ENCODE measurements at places on chromosomes 4 and X.

GRCh38 chrX:125203737-125204578 is 115.7 kb upstream of the TEX13C start:
- H3K27me3 ChIP-seq: peaks cover 5% of the 10 kb centered on the region
- H3K4me3 ChIP-seq: peak overlapping the region; percentile 8
- no peaks in the 10 kb centered on the region for H3K36me3 ChIP-seq
- no peaks in the 10 kb centered on the region for H3K4me1 ChIP-seq

GRCh38 chrX:14616836-14617235 is 87.5 kb downstream of the GLRA2 start:
- no peaks in the 10 kb centered on the region for H3K4me1 ChIP-seq
- no peak overlapping the region for H3K27ac ChIP-seq
- no peak for DNase-seq
- no peaks in the 10 kb centered on the region for H3K36me3 ChIP-seq
- no peak overlapping the region for H3K4me3 ChIP-seq
- H3K27me3 ChIP-seq: no peaks in the 10 kb centered on the region

GRCh38 chr4:142925161-142925560 is 79.1 kb upstream of the INPP4B start:
- DNase-seq: no peak
- no peaks in the 10 kb centered on the region for H3K27me3 ChIP-seq
- H3K4me1 ChIP-seq: no peaks in the 10 kb centered on the region

- no peaks in the 10 kb centered on the region for H3K36me3 ChIP-seq
- H3K4me1 ChIP-seq: no peaks in the 10 kb centered on the region
- no peak overlapping the region for H3K27ac ChIP-seq
- no peak overlapping the region for H3K4me3 ChIP-seq
- no peak for DNase-seq
Observed at GRCh38 chrX:109830157-109830703, 97.2 kb upstream of the ACSL4 start.

DNA sequence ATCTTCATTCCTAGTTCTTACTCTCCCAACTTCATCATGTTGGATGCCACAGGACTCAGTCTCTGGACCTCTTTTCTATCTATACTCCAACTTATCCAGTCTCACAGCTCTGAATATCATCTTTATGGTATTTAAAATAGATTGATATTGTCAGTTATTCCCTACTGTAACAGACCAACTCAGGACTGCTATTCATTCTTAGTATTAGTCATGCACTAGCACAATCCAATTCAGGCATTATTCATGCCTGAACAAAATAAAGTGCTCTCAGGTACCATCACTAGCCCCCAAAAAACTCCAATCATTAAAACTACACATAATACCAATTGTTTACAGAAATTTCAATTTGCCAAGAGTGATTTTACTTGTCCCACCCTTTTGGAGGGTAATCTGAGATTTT is 37.7 kb downstream of the FRYL start:
- DNase-seq: no peak
- no peaks in the 10 kb centered on the region for H3K27me3 ChIP-seq
- no peaks in the 10 kb centered on the region for H3K36me3 ChIP-seq
- no peaks in the 10 kb centered on the region for H3K4me1 ChIP-seq

DNA sequence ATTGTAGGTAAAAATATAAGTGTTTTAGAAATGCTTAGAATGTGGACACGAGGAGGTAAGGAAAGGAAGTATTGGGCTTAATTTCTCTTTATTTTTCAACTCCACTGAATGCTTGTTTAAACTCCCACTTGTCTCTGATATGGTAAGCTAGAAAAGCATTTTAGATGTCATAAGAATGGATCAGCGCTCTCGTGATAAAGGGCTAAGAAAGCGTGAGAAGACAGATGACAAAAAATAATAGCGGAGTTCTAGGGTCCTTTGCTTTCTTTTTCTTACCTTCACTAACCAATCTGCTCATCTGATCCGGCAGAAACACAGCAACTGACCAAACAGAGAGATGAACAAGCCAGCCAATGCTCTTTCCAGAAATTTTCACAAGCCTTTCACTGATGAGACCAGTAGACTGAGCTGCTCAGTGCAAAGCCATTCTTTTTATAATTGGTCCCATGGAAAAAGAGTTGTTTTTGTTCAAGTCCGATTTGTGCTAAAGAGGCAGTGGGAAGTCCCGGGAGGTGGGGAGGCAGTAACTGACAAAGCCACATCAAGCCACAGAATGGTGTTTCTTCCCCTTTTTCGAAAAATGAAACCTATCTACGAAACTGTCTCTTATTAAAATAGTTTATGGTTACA is at the start of gene TASL:
TSS of gene TASL (minus strand) at position 405 of the 630 bp plus-strand sequence. CDS start 17,411 bp downstream, outside the sequence.
- no peaks in the 10 kb centered on the region for H3K36me3 ChIP-seq
- H3K27ac ChIP-seq: peak within 1 kb of the TSS; percentile 51
- DNase-seq: no peak

GRCh38 chr4:40874901-40875300 is 125.1 kb downstream of the NSUN7 start:
- no peaks in the 10 kb centered on the region for H3K27me3 ChIP-seq
- no peaks in the 10 kb centered on the region for H3K36me3 ChIP-seq
- no peak overlapping the region for H3K27ac ChIP-seq
- no peak for DNase-seq

DNA sequence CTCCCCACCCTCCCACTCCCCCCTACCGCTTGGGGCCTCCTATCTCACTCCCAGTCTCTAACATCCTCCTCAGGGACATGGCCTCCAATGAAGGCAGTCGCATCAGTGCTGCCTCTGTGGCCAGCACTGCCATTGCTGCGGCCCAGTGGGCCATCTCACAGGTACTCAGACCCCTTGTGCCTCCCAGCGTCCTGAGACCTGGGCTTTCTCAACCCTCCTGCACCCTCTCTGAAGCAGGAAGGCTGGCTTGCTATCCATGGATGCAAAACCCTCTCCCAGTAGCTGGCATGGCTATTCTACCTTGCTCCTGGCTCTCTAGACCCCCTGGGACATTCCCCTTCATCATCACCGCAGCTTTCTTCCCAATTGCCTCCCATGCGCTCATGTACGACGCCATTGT is 13.3 kb upstream of the UBA1 start:
- no peaks in the 10 kb centered on the region for H3K4me1 ChIP-seq
- no peak overlapping the region for H3K27ac ChIP-seq
- peaks cover 8% of the 10 kb centered on the region for H3K36me3 ChIP-seq
- H3K27me3 ChIP-seq: no peaks in the 10 kb centered on the region

- H3K27ac ChIP-seq: no peak overlapping the region
- H3K27me3 ChIP-seq: peaks cover 14% of the 10 kb centered on the region
- H3K4me1 ChIP-seq: no peaks in the 10 kb centered on the region
- DNase-seq: no peak
Observed at GRCh38 chr4:3747581-3747904, 18.6 kb upstream of the ADRA2C start.

GRCh38 chr4:6272863-6273660 is 3.4 kb downstream of the WFS1 start:
- H3K27ac ChIP-seq: peak overlapping the region; percentile 33
- H3K36me3 ChIP-seq: no peaks in the 10 kb centered on the region
- H3K27me3 ChIP-seq: no peaks in the 10 kb centered on the region
- no peak overlapping the region for H3K4me3 ChIP-seq
- no peak for DNase-seq

DNA sequence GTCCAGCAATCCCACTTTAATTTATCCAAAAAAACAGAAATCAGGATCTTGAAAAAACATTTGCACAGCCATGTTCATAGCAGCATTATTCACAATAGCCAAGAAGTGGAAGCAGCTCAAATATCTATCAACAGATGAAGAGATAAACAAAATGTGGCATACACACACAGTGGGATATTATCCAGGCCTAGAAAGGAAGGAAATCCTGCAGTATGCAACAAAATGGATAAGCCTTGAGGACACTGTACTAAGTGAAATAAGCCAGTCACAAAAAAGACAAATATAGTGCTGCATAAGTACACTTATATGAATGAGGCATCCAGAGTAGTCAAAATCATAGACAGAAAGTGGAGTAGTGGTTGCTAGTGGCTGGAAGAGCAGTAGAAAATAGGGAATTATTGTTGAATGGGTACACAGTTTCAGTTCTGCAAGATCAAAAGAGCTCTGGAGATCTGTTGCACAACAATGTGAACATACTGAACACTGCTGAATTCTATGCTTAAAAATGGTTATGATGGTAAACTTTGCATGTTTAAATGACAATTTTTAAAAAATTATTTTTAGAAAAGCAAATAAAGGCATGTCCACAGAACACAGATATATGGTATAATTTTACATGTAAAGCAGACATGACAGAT is 25.6 kb downstream of the CHM start:
- no peak overlapping the region for H3K4me3 ChIP-seq
- no peak overlapping the region for H3K27ac ChIP-seq
- no peaks in the 10 kb centered on the region for H3K36me3 ChIP-seq
- no peaks in the 10 kb centered on the region for H3K4me1 ChIP-seq
